ENCODE measurements at places on chromosomes 2 and 18.
A peak's percentile ranks its signal among the peaks of the same experiment; 100 is the strongest.

DNA sequence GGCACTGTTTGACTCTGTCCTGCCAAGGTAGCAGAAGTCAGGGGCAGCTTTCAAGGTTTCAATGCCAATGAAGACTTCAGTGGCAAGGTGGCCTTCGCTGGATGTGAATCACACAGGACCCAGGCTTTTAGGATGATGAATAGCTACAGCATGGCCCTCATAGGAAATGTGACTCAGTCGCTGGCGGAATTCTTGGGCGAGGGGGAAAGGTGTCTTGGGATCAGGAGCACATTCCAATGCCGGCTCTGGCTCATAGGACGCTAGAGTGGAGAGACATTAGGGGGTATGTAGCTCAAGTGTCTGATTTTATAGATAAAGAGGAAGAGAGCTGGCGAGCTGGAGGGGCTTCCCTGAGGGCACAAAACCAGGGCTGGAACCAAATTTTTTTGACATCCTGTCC, 68.6 kb downstream of the SMIM21 start:
- no peak for DNase-seq

DNA sequence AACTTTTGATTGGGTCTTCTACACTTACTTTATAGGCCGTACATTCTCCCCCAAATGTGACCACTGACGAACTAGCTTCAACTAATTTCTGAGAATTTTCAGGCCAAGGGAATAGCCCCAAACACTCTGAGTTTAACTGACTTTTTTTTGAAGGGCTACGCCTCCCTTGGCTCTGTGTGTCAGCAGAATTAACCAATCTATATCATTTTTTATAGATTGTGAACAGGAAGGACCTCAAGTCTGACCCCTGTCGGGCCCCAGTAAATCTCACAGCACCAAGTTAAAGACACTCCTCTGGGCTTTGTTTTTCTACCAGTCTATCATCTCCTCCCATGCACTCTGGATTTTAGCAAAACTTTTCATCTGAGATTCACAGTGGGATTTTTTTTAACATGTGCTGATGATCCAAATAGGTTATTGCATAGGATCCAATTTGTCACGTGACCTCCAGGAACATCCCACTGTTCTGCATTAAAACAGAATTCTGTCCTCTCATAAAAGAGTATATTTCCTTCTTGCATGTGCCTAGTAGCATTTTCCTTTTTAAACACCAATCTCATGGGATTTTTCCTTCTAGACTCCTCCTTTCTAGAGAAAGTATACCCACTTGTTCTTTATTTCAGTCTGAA, 307.1 kb downstream of the OSR1 start:
- no peak for DNase-seq

DNA sequence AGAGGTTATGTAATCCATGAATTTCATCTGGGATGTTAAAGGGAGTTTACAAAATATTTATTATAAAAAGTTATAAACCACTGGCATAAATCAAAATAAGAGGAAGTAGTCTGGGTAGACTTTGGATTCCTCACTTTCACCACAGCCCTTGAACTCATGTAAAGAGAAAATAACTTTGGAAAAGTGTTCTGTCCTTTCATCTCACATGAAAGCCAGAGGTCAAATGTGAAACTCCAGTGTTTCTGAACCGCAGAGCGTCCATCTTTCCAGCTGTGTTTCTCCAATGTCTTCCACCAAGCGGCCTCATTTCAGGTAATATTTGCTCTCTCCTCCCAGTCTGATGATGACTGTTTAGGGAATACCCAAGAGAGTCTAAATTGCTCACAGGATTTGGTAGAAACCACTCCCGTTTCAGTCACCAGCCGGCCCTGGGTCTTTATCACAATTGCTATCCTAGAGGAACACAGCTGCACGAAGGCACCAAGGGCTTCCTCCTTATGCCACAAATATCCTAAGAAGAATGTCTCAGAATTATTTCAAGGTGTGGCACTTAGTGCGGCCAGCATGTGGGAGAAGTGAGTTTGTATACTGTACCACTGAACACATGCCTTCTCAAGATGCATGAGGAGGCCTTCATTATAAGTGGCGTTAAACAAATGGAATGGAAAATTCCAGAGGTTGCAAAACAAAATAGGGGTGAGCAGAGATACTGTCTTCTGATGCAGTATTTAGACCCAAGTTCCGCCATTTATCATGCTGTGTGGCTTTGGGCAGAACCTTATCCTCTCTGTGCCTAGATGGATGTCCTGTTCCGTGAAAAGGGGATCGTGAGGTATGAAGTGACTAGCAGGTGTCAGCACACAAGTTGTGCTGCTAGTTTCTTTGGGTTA, 63.8 kb downstream of the ACTR2 start:
- DNase-seq, result no peak

- no peak for DNase-seq
These were observed 39.8 kb upstream of the EVA1A start for GRCh38 chr2:75600461-75601011.

GRCh38 chr2:9264301-9264700, 57.7 kb downstream of the ASAP2 start:
- DNase-seq, result no peak

DNA sequence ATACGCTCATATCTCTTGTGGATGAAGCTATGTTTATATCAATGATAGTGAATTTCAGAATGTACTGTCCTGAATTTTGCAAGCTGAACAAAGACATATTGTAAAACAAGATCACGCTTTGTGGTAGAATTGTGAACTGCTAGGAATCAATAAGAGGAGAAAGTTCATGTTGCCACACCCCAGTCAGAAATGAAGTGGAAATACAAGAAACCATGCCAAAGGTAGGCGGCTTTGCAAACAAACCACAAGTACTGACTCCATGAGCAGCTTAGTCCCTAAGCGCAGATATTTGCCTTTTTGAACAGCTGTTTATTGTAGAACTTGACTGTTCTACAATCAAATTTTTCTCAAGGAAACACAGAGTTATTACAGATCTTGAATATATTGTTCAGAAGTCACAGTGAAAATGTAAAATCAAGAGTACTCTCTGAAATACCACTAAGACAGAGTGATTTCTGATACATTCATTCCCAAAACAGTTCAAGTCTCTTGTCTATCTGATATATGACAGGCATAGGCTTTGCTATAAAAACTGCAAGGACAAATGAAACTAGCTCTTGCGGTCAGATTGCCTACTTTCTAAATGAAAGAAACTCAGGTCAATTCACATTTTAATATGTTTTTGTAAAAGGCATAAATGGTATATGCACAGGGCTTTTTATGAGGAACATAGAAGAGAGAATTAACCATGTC, 120.9 kb upstream of the CDH19 start:
- no peak for DNase-seq

DNA sequence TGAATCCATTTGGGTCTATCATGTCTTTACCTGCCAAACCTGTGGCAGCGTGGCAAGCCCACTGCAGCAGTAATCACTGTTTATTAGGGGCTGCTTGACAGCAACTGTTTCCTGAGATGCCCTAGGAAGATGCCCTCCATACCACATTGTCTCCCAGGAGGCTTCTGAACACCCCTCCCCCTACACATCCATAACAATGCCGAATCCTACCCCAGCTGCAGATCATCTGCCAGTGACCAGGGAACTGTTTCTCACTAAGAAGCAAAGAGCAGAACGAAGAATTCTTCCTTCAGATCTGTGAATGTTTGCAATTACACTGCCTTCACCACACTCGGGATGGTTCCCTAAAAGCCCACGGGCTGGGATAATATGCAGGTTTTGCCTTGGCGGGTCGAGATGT, 127.8 kb downstream of the VIT start:
- no peak for DNase-seq

GRCh38 chr18:22168360-22168921, 948 bp upstream of the GATA6 start:
- DNase-seq, result peak; percentile 12

DNA sequence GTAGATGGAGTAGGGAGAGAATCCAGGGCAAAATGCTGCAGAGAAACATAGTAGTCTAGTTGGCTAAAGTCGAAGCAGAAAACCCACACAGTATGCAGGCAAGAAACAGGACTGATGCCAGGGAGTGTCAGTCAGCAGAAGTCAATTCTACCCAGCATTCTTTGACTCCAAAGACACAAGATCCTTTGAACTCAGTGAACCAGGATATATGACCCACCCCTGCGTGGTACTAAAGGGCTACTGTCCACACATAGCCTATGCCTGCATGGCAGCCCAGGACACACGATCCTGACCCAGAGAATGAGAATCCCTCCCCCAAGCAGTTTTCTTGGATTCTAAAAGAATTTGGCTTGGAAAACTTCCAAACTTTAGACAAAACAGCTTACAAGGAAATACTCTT, 42.5 kb downstream of the ALK start:
- DNase-seq, result no peak

GRCh38 chr2:13240061-13240460, 523.3 kb downstream of the TRIB2 start:
- no peak for DNase-seq

All from suppressor macrophage treated with lipopolysaccharide for 4 hours (primary cell).